ENCODE measurements at places on chromosomes 4 and X.
A peak's percentile ranks its signal among the peaks of the same experiment; 100 is the strongest.

DNA sequence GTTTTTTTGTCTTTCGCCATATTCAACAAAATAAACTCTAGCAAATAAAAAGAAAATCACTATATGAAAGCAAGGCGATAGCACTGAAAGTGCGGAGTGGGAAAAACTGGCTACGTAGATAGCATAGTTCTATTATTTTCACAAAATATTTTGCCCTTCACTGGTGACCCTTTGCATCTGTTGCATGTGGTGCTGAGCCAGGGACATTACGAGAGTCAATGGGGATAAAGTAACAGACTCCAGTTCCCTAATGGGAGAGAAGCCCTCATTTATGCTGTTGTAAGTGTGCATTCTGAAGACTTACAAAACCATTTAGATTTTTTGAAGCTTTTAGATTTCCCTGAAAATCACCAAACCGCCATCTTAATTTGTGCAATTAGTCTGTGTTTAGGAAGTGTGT, 501.6 kb downstream of the PPARGC1A start:
- no peak for DNase-seq

DNA sequence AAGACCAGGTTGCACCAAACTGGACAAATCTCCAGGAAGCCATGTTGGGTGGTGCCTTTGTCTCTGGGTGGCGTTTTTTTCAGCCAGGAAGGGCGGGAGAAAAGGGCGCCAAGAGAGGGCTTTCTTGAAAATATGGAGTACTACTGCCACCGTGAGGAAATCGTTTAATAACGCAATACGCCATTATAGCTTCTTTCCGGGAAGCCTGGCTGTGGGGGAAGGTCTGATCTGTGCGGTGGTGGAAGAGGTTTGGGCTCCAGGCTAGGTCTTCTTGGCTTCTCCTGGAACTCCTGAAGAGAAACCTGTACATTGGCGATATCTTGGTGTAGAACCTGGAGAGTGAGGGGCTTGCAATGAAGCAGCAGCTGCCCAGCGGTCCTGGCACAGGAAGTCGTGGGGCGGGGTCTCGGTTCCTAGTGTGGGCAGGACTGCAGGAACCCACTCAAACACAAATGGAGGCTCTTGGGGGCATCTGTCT, 202.7 kb downstream of the OR13H1 start:
- DNase-seq, result no peak

- DNase-seq, result no peak
Observed at GRCh38 chr4:99586322-99586721, 11.7 kb downstream of the MTTP start.

GRCh38 chr4:82380344-82380743, 6.6 kb upstream of the HNRNPD start:
- no peak for DNase-seq

DNA sequence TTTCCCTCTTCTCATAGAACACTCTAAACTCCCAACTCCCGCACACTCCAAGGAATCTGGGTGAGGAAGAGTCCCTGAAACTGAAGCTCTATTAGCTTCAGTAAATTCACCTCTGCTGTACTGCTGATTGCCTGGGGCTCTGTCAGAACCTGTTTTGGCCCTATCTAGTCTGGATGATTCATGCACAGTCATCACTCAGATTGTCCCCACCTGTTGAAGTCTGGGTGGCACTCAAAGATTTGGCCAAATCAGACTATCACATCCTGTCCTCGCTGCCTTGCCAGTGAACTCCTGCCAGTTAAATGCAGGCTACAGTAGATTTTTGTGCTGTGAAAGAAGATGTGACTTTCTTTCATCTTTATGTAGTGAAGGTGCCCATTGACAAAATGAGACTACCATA, 63.5 kb upstream of the EMCN start:
- no peak for DNase-seq

DNA sequence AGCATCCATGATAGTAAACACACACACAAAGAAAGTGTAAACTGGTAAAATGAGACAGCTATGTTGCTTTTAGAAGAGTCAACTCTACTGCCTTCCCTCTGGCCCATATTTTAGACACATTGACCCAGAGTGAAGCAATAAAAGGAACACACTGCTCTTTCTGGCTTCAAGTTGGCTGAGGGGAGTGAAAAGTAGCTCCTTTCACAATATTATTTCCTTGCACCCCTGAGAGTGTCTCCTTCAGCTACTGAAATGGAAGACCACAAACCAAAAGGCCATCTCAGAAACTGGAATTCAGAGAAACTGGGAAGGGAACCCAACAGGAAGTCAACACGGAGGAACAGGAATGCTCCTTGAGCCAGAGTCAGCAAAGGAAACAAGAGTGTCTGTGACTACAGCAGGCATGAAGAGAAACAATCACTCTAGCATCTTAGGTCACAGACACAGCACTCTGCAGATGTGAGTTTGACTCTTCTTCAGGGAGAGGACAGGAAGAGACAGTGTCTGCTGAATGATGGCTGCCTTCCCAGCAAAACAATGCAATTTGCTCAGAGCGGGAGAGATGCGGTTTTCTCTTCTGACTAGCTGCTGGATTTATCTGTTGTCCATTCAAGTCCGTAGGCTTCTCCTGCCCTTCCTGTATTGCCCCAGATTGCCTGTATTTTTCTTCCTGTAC, 106.7 kb downstream of the SPATA18 start:
- DNase-seq, result no peak

- no peak for DNase-seq
Observed at GRCh38 chr4:115058533-115058932, 54.9 kb downstream of the NDST4 start.

GRCh38 chr4:142697320-142697719, 148.8 kb downstream of the INPP4B start:
- no peak for DNase-seq

GRCh38 chr4:112735474-112735951, 98.6 kb downstream of the LARP7 start:
- DNase-seq, result no peak

- DNase-seq, result no peak
Observed at GRCh38 chr4:23422878-23423277, 467.0 kb downstream of the PPARGC1A start.

- DNase-seq, result no peak
Observed at GRCh38 chrX:101740642-101741041, 81.0 kb upstream of the ARMCX2 start.

GRCh38 chrX:110006821-110007375, 4.0 kb downstream of the TMEM164 start:
- no peak for DNase-seq

GRCh38 chrX:103503163-103503852, 16.0 kb downstream of the RAB40A start:
- no peak for DNase-seq

DNA sequence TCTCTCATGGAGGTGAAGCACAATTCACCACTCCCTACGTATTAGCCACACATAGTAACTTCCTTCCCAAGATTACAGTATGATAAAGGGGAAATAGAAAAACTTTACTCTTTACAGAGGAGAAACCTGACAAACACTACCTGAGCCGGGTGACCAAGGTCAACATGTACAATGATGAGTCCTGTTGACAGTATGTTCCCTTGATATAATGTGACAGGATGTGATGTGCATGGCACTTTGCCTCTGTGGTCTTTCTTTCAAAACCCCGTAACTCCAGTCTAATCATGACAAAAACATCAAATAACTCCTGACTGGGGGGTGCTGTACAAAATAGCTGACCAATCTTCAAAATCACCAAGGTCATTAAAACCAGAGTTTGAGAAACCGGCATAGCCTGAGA, 60.6 kb downstream of the CD99L2 start:
- DNase-seq, result no peak

GRCh38 chr4:30801876-30802275, 81.7 kb downstream of the PCDH7 start:
- no peak for DNase-seq

DNA sequence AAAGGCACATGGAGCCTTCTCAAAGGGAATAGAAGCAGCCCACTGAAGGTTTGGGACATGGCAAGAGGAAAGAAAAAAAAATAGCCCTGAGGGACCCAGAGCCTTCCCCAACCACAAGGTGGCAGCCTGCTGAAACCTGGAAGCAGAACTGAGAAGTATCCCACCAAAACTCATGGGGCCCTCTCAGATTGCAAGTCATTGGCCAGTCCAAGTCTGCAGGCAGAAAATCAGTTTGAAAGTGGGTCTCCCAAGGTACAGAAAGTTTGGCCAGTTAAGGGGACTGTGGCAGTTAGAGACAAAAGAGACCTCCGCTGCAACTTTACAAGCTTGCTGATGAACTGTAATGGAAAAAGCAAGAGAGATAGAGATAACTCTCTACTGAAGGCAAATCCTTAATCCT, 155.8 kb downstream of the ANTXR2 start:
- DNase-seq, result peak; percentile 47

GRCh38 chr4:6825403-6825802, 42.9 kb downstream of the KIAA0232 start:
- peak; percentile 5 for DNase-seq

- no peak for DNase-seq
Observed at GRCh38 chrX:12065251-12065650, 73.0 kb upstream of the FRMPD4 start.

GRCh38 chr4:87014284-87014782, 79.5 kb downstream of the AFF1 start:
- DNase-seq, result no peak

GRCh38 chr4:141871086-141871770, 234.8 kb downstream of the IL15 start:
- DNase-seq, result no peak

- DNase-seq, result no peak
Observed at GRCh38 chr4:114423582-114423981, 175.0 kb upstream of the UGT8 start.

DNA sequence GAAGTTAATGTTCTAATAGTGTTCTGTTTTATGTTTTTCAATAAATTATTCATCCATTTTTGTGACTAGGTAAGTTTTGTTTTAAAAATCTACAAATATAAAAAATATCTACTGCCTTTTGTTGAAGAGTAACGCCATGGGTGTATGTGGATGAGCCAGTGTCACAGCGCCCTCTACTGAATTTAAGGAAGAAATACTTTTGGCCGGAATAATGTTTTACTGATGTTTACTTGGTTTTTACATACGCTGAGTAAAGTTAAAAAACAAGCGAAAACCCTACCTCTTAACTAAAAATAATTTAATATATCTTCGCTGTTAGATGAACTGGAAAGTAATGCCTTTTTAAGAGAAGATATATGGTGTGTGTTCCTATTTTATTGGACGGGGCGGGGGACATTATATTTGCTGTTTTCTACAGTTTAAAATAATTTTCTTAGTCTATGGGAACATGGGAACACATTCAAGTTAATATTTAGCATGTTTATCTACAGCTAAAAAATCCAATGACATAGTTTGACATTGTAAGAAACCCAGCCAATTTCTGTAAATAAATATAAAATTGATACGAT, 86.1 kb downstream of the CPE start:
- DNase-seq, result peak; percentile 36

DNA sequence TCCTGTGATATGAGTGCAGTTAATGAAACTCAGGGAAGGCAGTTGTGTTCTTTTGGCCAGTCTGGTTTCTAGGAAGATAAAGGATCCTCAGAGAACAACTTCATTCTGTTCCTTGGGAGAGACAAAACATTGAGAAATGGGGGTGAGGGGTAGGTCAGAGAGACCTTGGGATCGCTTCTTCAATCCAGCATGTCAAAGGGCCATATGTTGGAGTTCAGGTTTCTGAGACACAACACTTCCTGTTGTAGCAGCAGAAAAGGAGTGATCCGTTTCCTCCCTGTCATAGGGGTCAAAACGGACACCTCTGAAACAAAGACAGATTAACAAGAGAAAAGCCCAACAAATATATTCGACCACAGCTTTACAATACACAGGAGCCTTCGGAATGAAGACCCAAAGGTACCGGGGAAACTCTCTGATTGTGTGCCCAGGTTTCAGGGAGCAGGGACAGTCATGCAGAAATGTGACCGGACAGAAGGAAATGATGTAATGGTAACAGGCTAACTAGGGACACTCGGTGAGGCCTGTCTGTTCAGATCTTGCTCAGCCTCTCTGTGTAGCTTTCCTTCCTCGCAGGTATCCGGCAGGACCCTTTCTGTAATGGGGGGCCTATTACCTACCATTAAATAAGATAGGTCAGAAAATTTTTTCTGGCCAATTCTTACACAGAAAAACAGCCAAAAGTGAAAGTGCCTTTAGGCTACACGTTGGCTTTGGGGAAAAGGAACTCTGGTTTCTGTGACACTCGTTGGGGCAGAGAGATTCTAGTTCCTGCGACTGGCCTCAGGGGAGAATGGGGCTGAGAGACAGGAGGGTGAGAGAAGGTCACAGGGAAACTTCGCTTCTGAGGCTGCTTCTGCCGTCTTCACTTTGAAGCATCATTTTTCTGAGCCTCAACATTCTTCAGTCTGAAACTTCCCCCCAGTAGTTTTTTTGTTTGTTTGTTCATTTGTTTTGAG, 103.3 kb upstream of the TLR3 start:
- no peak for DNase-seq

GRCh38 chr4:159049780-159050375, 53.0 kb upstream of the RAPGEF2 start:
- no peak for DNase-seq

GRCh38 chr4:136395212-136395722, 1137.0 kb downstream of the PCDH18 start:
- no peak for DNase-seq

DNA sequence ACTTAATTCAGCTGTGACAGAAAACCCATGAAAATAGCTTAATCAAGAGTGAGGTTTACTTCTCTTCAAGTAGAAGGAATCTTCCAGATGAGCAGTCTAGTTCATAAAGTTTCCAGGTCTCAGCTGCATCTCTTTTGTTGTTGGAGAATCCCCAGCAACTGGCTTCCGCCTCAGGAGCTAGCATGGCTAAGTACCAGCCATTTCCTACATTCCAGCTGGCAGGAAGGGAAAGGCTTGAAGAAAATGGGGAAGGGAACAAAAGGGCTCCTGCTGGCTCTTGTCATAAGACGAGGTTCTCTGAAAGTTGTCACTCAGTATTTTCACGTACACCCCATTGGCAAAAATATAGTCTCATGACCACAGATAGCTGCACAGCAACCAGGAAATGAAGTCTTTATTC, 27.3 kb upstream of the TRIM2 start:
- DNase-seq, result no peak

- DNase-seq, result peak; percentile 25
Observed at GRCh38 chr4:15410750-15411149, 17.1 kb upstream of the C1QTNF7 start.

DNA sequence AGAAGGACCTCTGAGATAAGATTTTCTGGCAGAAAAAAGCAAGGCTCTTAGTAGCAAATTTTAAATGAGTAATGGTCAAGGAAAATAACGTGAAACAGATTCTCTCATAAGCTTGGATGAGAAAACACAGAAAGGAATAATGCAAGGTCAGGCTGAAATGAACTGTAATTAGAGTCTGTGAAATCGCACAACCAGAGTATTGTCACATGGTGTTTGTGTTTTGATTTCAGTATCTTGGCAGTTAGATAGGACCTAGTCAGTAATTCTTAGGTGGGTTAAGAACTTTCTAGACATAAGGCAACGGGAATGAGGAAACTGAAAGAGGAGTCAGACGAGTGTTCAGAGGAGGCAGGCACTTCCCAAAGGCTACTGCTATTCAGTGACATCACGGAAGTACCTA, 34.6 kb downstream of the LIMCH1 start:
- no peak for DNase-seq

DNA sequence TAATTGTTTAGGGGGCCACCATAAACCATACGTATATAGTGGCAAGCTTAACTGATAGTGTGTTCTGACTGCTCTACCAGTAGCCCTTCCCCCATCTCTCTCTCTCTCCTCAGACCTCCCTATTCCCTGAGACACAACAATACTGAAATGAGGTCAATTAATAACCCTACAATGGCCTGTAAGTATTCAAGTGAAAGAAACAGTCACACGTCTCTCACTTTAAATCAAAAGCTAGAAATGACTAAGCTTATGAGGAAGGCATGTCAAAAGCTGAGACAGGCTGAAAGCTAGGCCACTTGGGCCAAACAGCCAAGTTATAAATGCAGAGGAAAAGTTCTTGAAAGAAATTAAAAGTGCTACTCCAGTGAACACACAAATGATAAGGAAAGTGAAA, 78.0 kb downstream of the PRDM5 start:
- no peak for DNase-seq

Data from CD4-positive, alpha-beta T cell treated with Interleukin-15 for 4 hours (primary cell).